ENCODE measurements at places on chromosomes 1 and 21.

DNA sequence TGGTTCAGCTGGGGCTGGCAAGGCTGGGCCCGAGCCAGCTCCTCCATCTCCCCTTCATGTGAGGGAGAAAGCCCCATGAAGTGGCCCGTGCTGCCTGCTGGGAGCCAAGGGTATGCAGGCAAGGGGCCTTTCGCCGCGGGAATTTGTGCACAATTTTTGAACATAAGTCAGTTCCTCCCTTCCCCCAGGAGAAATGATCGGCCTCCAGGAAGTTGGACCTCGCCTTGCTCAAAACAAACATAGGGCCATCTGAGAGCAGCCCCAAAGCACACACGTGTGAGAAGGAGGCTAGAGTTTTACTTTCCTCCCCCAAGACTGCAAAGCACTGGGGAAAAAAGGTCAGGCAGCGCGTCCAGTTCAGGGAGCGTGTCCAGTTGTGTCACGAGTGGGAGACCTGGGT, 64.7 kb downstream of the PRDM16 start:
- DNase-seq = no peak

- DNase-seq = no peak
These were observed 45.2 kb downstream of the EDN2 start for GRCh38 chr1:41439234-41439633.

DNA sequence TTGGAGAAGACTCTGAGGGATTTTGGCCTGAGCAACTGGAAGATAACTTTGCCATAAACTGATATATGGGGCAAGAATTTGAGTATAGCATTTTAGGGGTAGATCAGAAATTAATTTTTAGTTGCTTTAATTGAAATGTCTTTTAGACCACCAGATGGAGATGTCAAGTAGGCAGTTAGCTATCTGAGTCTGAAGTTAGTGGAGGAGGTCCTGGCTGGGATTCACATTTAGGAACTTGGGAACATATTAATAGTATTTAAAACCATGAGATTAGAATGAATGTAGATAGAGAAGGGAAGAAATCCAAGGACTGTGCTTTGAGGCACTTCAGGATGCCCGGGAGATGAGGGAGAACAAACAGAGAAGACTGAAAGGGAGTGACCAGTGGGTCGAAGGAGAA, 32.6 kb downstream of the SLC44A3 start:
- DNase-seq = no peak

- DNase-seq = no peak
These were observed 31.6 kb downstream of the PBX1 start for GRCh38 chr1:164590592-164590991.

GRCh38 chr1:151703813-151704212, 12.8 kb downstream of the CELF3 start:
- DNase-seq = no peak

Data from NCI-H446 (cell line).